ENCODE measurements at places on chromosomes 7 and 10.

GRCh38 chr7:44110719-44111635 is 6.8 kb downstream of the AEBP1 start:
- no peak for DNase-seq

- peak; percentile 31 for DNase-seq
These were observed 71.3 kb upstream of the CPXM2 start for GRCh38 chr10:123962756-123963530.

GRCh38 chr10:102660888-102661657 is 16.8 kb downstream of the TRIM8 start:
- peak; percentile 94 for DNase-seq

- DNase-seq: peak; percentile 59
These were observed 27.7 kb upstream of the DDIT4 start for GRCh38 chr10:72245949-72246525.

GRCh38 chr7:55260676-55261385 is 104.3 kb upstream of the LANCL2 start:
- DNase-seq: peak; percentile 40

GRCh38 chr7:77368974-77369373 is 47.2 kb downstream of the GSAP start:
- DNase-seq: no peak

DNA sequence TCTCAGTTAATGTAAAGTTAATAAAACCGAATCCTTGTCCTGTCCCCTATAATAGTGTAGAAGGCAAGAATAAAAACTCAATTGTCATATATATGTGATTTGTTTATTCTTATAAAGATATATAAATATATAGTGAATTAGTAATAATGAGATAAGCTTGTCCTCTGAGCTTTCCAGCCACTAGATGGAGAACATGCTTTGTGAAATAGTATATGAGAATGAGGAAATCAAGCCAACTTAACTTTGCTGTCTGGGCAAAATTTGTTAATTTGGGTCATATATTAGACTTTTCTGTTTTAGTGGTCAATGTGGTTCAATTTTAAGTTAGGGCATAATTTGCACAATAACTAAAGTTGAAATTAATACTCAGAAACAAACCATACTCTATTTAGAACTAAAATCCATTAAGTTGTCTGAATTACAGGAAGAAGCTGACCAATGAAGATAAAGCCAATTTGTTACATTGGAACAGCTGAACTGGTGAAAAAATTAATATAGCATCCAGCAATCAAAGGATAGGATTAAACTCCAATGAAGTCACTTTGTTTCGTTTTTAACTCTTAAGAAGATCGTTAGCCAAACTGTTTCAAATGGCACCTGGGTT is 595.0 kb downstream of the ARL4A start:
- DNase-seq: no peak

DNA sequence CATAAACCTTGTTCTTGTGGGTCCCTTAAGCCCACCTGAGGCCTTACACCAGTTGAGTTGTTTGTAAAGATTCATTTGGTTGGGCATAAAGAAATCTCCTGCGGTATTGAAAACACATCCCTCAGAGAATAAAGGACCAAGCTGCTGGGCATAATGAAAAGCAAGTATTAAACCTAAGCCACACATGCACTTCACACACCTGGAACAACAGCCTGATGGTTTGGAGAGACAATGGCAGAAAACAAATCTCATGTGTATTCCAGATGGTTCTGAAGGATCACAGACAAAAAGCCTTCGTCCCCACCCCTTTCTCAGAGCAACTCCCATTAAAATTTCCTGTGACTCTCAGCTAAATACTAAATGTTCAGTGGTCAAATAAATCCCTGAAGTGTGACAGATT is 44.2 kb downstream of the FEZF1 start:
- no peak for DNase-seq

GRCh38 chr10:3496138-3496537 is 288.9 kb downstream of the KLF6 start:
- no peak for DNase-seq

DNA sequence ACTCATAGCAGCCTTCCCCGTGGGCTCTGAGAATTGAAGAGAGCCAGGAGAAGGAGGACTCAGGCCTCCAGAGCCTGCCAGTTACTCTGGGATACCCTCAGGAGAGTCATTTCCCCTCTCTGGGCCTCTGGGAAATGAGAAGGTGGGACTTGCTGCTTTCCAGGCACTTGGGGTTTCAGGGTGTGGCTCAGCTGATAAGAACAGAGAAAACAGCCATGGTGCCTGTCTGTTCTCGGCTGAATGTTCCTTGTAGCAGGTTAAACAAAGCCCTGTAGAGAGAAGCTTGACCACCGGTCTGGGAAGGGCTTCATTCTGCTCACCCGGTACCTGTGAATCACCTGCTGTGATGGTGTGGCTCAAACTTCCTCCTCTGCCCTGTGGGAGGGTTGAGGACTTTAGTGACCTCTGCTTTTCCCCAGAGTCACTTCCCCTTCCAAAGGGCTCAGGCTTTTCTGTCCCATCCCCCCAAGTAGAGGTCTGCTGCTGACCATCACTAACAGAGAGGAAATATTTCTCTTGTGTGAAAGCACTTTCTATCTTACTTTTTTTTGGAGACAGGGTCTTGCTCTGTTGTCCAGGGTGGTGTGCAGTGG is 212.4 kb upstream of the GALNT17 start:
- DNase-seq: no peak

DNA sequence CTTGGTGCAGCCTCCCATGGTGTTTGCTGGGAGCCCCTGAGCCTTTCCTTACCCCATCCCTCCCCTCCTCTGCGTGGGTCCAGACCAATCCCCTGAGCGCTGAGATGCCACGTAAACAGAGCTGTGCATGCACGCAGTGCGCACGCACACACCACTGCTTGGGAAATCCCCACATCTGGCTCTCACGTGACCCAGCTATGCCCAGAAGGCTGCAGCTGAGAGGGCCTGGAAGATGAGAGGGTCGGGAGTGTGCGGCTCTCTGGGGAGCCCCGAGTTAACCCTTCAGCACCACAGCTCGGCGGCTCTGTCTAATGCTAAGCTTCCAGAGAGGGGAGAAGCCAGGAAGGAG is 177.2 kb downstream of the SH3PXD2A start:
- DNase-seq: peak; percentile 71

DNA sequence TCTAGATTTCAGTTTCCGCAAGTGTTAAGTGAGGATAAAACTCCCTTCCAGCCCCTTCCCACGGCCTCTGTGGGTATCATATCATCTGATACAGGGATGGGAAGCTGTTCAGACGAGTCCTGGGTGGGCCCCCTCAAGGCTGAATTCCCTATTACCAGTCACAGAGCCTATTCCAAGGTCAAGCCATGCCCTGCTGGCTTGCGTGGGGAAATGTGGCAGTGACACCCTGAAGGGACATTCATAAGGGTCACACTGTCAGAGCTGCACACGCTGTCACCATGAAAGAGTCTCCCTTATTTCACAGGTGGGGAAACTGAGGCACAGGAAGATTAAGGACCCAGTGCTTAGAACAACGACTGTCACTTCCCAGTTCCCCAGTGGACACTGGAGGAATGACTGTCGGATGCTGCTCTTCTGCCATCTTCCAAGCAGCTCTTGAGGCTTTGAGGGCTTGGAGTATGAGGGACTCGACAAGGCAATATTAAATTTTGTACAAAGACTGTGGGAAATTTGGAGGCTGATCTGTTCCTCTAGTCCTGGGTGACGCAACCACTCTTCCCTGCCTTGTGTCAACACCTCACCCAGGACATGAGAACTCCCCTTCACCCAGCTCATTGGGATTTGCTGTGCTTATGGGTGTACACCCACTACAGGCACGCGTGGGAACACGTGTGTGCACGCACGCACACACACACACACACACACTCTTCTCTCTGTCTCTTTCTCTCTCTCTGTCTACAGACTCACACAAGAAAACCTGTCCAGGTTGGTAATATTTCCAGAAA is 386.0 kb downstream of the RPS24 start:
- DNase-seq: no peak

GRCh38 chr7:26090927-26091519 is 61.0 kb upstream of the NFE2L3 start:
- DNase-seq: no peak

GRCh38 chr7:151342811-151343210 is 1.2 kb downstream of the NUB1 start:
- no peak for DNase-seq

GRCh38 chr7:20598459-20599309 is 16.8 kb upstream of the ABCB5 start:
- DNase-seq: no peak

GRCh38 chr10:89426230-89426868 is 12.0 kb downstream of the IFIT5 start:
- no peak for DNase-seq

DNA sequence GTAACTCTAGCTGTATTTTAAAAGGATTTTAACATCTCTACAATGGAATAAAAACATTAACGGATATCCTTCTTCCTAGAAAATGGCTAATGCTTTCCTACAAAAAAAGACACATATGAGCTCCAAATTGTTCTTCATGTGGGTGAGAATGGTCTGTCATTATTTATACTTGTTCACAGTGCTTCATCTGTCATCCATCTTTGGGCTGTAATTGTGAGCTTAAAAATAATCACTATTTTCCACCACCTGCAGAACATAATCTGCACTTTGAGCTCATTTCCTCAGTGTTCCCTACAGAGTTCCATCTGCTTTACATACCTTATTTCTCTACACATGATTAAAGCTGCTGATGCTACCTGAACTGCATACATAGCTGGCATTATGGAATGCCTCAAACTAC is 979.1 kb upstream of the C7orf33 start:
- DNase-seq: no peak

GRCh38 chr7:24158975-24159374 is 125.0 kb upstream of the NPY start:
- DNase-seq: no peak

GRCh38 chr10:5818894-5819293 is 5.7 kb upstream of the GDI2 start:
- DNase-seq: no peak

DNA sequence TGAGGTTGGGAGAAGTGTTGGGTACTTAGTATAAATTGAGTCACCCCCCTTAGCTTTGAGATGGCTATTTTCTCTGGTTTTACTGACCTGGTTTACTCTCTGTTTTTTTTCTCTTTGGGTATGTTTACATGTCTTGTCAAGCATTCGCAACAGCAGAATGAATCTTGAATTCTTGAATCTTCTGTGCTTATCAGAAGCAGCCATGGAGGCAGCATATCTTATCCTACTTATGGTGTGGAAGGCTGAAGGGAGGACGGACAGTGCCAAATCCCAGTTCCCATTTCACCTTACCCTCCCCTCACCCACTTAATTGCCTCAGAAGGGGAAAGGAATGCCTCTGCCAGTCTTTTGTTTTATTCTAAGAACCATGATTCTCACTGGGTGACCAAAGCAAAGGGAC is 3.7 kb downstream of the SND1 start:
- no peak for DNase-seq

DNA sequence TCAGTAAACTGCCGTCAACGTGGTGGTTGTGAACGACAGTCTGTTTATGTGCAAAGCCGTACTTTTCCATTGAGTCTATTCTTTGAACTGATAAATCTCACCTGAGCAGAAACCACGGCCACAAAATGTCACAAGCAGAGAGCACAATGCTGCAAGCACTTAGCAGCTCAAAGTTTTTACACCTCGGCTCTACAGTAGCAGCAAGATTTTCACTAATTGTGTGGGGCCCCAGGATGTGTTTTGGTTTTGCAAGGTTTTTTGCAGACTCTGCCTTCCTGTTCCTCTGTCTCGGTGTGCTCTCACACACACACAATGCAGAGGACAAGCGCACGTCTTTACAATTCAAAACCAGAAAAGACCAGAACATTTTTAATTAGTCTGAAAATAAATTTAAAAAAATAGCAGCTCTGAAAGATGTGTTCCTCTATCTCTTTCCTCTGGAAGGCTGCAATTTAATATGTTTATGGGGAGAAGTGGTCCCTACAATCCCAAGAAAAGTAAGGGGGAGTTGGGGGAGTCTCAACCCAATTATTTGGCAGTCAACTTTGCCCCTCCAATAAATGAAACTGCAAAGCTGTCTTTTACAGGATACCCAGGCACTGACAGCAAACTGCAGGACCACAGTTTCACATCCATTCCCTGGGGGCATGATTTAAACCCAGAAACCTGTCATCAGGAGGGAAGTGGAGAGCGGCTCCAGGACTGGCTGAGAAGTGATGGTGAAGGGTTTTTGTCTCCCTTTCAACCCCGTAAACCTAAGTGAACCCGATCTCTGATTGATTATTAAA is 73.8 kb upstream of the SFMBT2 start:
- peak; percentile 80 for DNase-seq

GRCh38 chr10:78972160-78972946 is 96.4 kb upstream of the ZMIZ1 start:
- no peak for DNase-seq

DNA sequence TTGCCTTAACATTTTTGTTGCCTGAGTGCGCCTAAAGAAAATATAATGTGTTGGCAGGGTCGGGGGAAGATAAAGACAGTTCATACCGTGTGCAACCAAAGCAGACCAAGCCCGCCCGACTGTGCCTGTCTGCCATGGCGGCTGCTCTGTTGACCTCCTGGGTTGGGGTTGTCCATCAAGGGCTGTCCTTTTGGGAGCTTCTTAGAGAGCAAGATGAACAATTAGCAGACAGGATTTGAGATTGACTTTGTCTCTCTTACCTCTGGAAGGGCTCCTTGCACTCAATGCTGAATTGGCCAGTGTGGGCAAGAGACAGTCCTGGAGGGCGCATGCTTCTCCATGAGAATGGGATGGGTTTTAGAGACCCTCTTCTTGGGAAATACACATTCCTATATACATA is 319.6 kb downstream of the GLRX3 start:
- DNase-seq: no peak

DNA sequence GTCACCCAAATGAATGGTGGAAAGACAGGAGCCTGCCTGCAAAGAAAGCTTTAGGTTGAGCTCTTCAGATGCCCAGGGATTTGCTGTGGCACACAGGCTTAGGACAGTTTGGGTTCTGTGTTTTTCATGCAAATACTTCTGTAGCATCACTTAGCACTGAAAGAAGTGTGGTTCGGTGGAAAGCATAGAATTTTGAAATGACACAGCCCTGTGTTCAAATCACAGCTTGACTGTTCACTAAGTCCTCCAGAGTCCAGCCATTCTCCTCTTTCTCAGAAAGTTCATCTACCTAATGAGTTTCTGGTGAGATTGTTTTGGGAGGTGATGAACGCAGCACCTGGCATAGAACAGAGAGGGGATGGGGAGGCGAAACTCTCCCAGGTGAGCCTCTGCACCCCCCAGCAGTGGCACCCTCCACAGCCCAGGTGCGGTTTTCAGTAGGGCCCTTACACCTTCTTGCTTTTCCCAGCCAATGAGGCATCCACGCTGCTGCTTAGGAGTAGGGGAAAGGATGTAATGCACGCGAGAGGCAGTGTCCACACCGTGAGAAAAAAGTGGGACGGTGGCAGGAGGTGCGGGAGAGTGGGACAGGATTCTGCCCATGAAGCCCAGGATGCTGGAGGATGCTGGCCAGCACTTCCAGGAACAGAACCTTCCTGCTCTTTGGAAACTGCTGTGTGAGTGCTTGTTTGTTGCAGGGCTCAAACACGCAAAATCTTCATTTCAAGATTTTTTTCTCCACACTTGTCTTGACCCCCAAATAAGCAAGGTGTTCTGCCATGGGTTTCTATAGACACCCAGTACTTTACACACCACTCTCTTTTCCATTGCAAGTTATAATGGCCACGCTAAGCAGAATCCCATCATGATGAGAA is 11.6 kb downstream of the EN2 start:
- peak; percentile 29 for DNase-seq

- no peak for DNase-seq
These were observed 57.3 kb downstream of the COPG2 start for GRCh38 chr7:130611218-130611617.

All from natural killer cell treated with Interleukin-12 subunit alpha and Interleukin-12 subunit beta and Interleukin-15 and Interleukin-18, amount 100 ng/mL, for 72 hours (primary cell).